ENCODE measurements at places on chromosomes 11 and 22. TPM values are rescaled to one million over a fixed set of nuclear protein-coding genes. Genes with fewer than 3 reads are reported as not detected.

The IRAG1 gene
- not detected for total RNA-seq

The APOL3 gene
- total RNA-seq = 33.2 TPM

The SYT8 gene
- not detected for total RNA-seq

The CHADL gene
- not detected for total RNA-seq

The CBX6 gene
- total RNA-seq = 162 TPM

The APOA4 gene
- not detected for total RNA-seq

The MS4A18 gene
- not detected for total RNA-seq

The NLRP10 gene
- not detected for total RNA-seq

The SLC1A2 gene
- total RNA-seq = not detected

The POU2AF3 gene
- not detected for total RNA-seq
